ENCODE measurements at places on chromosomes 6 and 20.

- DNase-seq, result no peak
Observed at GRCh38 chr6:160301339-160301738, 42.7 kb upstream of the SLC22A2 start.

- DNase-seq, result no peak
Observed at GRCh38 chr6:30520522-30520921, 31.2 kb downstream of the HLA-E start.

GRCh38 chr6:125547381-125547780 lies 202.1 kb upstream of the HEY2 start:
- no peak for DNase-seq

GRCh38 chr6:42545226-42545773 lies 18.5 kb upstream of the UBR2 start:
- DNase-seq, result no peak

DNA sequence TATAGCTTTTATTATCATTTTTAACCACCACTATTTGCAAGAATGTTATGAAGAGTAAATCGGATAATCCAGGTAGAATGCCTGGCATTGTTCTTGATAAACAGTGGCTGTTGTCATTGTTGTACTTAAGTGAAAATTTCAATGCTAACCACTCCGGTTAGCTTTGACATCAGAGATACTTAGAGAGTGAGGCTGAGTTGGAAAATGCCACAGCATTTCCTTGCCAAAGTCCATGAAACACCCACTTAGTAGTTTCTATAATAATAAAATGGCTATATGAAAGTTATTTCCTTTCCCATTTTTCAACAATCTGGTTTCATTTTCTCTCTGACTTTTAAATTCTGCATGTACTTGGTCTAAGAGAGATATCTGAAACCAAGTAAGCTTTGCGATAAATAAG lies 132.0 kb downstream of the CDK19 start:
- DNase-seq, result no peak

GRCh38 chr20:62201173-62202082 lies 18.6 kb downstream of the MTG2 start:
- peak; percentile 2 for DNase-seq

DNA sequence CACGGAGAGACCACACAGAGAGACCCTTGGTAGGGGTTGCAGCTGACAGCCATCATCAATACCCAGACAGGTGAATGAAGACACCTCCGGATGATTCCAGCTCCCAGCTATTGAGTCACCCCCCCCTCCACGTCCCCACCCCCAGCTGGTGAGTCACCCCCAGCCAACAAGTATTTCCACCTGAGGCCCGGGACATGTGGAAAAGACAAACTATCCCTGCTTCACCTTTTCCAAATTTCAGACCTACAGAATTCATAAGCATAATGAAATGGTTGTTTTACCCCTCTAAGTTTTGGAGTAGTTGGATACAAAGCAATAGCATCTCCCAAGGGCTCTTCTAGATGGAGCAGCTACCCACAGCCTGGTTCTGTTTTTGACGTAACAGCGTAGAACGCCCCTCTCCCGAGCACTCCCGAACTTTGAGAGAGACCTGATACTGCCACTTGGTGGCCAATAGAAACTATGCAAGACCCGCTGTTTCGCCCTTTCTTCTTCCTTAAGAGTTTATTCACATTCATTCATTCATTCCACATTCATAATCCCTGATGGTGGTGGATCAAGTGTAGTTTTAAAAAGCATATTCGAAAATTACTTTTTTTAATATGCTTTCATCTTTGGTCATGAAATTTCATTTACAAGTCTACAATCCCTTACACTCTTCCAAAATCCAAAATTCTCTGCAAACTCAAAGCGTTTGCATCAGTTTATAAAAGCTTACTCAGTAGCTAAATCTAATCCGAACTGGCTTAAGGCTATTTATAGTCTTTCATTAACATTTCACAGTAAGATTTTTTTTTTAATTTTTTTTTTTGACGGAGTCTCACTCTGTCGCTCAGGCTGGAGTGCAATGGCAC lies 15.1 kb upstream of the PPP1R16B start:
- DNase-seq, result no peak

- DNase-seq, result no peak
Observed at GRCh38 chr6:93176070-93176469, 243.3 kb downstream of the EPHA7 start.

DNA sequence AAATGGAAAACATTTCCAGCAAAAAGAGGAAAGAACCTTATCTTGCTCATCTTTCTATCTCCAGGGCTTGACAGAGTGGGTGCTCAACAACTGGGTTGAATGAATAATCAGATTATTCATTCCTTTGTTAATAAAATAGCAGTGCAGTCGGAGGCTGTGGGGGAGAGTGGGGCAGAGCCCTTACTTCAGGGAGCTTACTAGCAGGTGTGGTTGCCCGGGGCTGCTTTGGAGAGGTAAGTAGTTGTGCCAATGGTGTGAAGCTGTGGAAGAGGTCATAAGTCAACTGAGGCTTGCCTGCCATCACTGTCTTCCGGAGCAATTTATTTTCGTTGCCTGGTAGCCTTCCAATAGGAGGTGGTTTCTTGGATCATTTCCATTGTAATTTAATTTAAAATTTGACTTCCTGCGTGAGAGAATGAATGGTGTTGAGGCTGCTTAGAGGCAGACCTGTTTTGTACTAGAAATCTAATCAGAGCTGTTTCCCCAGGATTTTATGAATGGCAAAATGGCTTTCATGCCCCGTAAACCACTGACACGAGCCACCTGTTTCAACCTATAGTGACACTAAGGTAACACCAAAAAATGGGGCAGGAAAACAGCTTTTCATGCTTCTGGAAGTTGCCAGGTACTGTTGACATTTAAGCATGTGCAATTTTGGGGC lies 51.4 kb downstream of the ZDHHC14 start:
- DNase-seq, result no peak

DNA sequence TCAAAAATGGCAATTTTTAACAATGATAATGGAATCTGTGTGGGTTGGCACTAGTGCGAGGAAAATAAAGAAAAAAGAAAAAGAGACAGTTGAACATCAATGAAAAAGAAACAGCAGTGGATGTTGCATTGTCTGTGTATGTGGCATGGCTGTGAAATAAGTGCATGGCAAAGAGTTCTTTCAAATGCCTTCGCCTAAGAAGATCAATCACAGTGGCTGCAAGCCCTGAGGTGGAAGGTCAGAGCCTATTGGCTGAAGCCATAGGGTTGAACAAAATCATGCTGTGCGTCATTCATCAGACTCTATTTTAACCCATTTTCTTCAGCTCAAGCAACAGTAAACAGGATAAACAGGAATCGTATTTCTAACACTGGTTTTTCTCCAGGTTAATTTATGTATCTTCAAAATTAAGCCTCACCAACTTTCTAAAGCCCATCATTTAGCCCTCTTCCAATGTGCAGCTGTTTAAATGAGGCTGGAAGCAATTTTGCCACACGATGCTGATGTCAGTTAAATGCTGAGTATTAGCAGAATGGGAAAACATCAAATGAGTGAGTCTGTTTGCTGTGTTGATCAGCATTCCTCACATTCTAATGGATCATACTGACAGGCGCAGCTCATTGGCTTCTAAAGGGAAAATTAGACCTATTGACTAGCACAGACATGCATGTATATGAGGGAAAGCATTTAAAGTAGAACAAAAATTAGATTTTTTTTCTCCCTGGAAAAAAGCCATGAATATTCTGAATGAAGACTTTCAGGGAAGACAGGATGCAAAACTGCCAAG lies 955.9 kb upstream of the EYS start:
- DNase-seq, result no peak

- no peak for DNase-seq
Observed at GRCh38 chr6:5357486-5357885, 96.2 kb downstream of the FARS2 start.

DNA sequence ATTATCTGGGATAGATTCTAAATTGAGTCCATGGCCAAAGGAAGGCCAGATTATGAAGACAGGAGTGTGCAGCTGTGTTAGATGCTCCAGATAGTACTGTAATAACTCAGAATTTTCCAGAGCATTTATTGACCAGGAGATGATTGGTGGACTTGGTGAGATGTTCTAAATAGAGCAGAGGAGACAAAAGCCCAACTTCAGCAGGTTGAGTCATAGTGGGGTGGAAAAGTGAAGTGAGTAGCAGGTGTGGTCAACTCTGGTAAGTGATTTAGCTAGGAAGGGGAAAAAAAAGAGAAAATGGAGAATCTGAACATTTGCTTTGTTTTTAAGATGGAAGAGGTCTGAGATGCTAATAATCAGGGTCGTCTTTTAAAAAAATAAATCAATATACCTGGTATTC lies 227.4 kb downstream of the TMEM200A start:
- no peak for DNase-seq

DNA sequence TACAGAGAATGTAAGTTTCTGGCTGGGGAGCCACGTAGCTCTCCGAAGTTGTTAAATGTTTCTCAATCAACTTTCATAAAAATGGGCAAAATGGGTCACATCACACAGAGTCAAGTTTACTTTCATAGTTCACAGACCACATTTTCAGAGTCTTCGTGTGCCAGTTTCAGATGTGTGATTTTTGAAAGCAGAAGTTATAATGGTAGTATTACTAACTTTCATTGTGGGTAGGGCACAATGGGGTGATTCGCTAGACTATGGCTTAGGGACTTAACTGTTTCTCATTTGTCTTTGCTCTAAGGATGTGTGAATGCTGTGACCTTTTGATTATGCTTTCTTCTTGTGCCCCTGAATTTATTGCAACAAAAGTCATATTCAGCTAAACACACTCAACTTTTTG lies 109.0 kb upstream of the SUPT3H start:
- DNase-seq, result no peak

DNA sequence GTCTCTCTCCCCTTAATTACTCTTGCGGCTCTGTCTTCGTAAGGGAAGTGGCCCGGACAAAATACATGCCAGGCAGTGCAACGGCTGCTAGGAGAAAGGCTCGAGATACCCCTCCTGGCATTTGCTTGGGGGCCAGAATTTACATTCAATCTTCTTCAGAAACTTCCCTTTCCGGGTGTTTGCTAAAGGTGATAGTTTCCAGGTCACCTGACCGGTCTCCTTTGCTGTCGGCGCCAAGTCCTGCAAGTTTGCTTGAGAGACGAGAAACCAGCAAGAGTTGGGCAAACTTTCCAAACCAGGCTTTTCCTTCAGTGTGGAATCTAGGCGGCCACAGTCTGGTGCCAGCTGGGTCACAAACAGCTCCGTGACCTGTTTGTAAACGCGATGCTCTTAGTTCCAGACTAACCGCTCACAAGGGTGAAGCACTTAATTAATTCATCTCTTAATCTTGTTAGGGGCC lies 563 bp upstream of the SRSF3 start:
- DNase-seq, result peak; percentile 50

- DNase-seq, result no peak
Observed at GRCh38 chr6:70396796-70397729, 16.2 kb upstream of the FAM135A start.

DNA sequence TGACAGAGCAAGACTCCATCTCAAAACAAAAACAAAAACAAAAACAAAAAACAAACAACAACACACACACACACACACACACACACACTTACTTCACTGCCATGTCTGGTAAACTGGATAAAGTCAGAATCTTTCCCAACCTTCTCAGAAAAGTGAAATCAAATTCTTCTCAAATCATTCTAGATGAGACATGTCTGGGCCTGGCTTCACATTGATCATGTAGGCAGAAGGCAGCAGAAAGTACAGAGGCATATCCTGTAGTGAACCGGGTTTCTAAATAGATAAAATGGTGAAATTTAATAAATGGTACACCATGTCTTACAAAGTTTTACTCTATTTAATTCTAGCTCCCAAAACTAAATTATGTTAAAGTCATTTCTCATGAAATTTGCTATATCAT lies 14.9 kb upstream of the MRS2 start:
- DNase-seq, result no peak

DNA sequence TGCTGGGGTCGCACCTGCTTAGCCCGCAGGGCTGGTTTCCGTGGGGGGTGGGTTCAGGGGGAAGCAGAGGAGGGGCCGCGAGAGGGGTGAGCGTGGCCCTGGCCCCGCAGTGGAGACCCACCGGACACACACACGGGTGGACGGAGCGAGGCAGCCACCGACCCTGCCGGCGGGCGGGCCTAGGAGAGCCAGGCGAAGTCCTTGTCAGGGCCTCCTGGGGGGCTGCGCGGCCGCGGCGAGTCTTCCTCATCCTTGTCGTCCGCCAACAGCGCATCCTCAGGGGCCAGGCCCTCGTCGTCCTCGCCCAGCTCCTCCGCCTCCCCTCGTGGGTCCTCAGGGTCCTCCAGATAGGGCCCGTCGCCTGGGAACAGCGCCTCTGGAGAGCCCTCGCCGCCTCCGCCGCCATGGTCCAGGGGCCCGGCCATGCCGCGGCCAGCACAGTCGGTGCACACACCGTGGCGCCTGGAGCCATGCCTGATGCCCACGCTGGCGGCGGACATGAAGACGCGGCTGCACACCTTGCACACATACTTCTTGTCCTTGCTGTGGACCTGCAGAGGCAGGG lies 7.3 kb downstream of the SLC2A4RG start:
- DNase-seq, result no peak

GRCh38 chr6:124967444-124967843 lies 5.2 kb downstream of the RNF217 start:
- no peak for DNase-seq

DNA sequence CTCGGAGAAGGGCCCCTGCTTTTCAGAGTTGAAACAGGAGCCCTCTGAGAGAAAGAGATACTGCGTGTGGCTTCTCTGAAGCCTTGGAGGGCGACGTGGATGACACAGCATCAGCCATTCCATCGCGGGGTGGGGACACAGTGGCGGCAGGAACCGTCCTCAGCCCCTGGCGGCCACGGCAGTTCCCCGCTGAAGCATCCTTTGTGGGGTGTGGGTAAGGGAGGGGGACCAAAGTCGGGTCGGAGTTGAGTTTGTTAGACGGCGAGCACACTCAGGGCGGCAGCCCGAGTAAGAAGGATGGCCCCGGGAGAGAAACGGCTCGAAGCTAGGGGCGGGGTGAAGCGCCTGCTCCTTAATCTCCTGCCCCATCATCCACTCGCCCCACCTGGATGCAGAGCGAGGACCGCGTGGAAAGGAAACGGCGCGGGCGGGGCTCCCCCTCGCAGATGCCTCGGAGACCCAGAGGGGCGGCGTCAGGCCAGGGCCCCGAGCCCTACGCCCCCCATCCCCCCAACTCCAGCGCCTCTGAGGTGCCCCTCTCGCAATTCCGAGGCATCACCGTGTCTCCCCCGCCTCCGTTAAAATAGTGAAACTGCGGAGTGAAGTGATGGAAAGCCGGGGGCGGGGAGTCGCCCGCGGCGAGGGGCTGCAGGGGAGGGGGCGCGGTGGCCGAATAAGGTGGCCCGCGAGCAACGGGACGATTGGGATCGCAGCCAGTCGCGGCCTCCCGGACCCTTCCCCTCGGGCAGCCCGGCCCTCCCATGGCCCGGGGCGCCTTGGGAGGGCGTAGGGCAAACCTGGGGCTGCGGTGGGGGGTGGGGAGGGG lies 796 bp upstream of the RREB1 start:
- DNase-seq, result peak; percentile 73

- no peak for DNase-seq
Observed at GRCh38 chr20:24969186-24970029, 20.3 kb downstream of the CST7 start.

GRCh38 chr6:113381959-113382358 lies 475.2 kb upstream of the MARCKS start:
- DNase-seq, result no peak

GRCh38 chr6:85792254-85792653 lies 149.6 kb upstream of the SYNCRIP start:
- no peak for DNase-seq

- peak; percentile 93 for DNase-seq
Observed at GRCh38 chr6:40912158-40912946, 126.7 kb downstream of the UNC5CL start.

Data from posterior cingulate gyrus (tissue), 11 donors.